Smooth muscle cell of the coronary artery (primary cell): ENCODE measurements at places on chromosomes 11 and 22. TPM values are rescaled to one million over a fixed set of nuclear protein-coding genes. Genes with fewer than 3 reads are reported as not detected.

HPS4 gene
- total RNA-seq: 21.9 and 25.3 TPM in 2 replicates

GLYAT gene
- total RNA-seq: not detected in 2 replicates

PHLDA2 gene
- 0.23 and 5.7 TPM in 2 replicates for total RNA-seq

GLYATL1 gene
- 0.08 TPM in 1 of 2 replicates, not detected in the other for total RNA-seq

DGCR2 gene
- total RNA-seq: 33.1 and 81.6 TPM in 2 replicates

DNAJB13 gene
- 0.15 TPM in 1 of 2 replicates, not detected in the other for total RNA-seq

APOA5 gene
- total RNA-seq: not detected in 2 replicates

MSANTD4 gene
- 28.0 and 40.0 TPM in 2 replicates for total RNA-seq

KCNJ4 gene
- total RNA-seq: under 0.01 TPM in 1 of 2 replicates, not detected in the other

MMP13 gene
- total RNA-seq: not detected in 2 replicates

COA4 gene
- total RNA-seq: 81.8 and 91.6 TPM in 2 replicates

C1QTNF5 gene
- 10.6 and 11.6 TPM in 2 replicates for total RNA-seq

HEPHL1 gene
- 0.30 TPM in 1 of 2 replicates, not detected in the other for total RNA-seq

DNAJB7 gene
- not detected in 2 replicates for total RNA-seq

CCDC15 gene
- 0.23 and 0.90 TPM in 2 replicates for total RNA-seq

CHCHD10 gene
- 3.4 and 6.5 TPM in 2 replicates for total RNA-seq

ABCG4 gene
- under 0.01 and 0.15 TPM in 2 replicates for total RNA-seq

MRGPRX4 gene
- not detected in 2 replicates for total RNA-seq

PKP3 gene
- 0.12 and 0.60 TPM in 2 replicates for total RNA-seq

OR5A1 gene
- not detected in 2 replicates for total RNA-seq

PICALM gene
- 150 and 278 TPM in 2 replicates for total RNA-seq

C1QTNF4 gene
- total RNA-seq: 0.08 TPM in 1 of 2 replicates, not detected in the other

RNF215 gene
- 18.3 and 27.5 TPM in 2 replicates for total RNA-seq

TENM4 gene
- total RNA-seq: 12.6 and 22.5 TPM in 2 replicates
